ENCODE measurements at places on chromosomes 7 and 10.

GRCh38 chr10:128295003-128295402 is 168.8 kb upstream of the MKI67 start:
- no peak for DNase-seq

- no peak for DNase-seq
These were observed 143.8 kb downstream of the TES start for GRCh38 chr7:116354171-116354545.

DNA sequence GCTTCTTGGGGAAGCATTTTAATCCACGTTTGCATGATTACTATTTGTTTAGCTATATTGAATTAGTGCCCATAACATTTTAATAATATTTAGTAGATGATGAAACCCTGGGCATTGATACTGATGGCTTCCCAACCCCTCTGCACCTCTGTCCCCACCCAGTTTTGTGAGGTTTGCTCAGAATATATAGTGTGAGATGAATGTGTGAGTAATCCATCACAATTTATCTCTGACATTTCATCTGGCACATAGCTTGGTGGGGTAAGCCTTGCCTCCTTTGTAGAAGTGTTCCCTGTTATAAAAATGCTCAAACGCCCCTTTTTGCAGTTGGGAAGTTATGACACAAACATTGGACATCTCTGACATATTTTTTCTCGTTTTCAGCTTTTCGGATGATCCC is 104.2 kb downstream of the WNT2 start:
- DNase-seq: no peak

GRCh38 chr10:120667276-120667675 is 183.9 kb upstream of the WDR11 start:
- no peak for DNase-seq

DNA sequence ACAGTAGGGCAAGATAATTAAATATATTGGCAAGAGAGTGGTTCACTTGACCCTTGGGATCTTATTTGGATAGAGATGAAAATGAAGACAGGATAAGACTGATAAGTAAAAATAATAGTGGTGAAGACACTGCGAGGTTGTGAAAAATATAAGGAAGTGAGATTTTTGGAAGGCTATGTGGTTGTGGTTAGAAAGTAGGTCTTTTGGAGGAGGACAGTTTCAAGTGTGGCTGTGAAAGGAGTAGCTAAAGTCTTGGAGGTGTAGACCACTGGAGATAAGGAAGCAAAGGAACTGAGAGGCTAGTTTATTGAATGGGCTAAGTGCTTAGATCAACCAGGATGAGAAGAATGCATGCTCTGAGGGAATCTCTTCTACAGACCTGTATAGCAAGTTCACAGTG is 11.2 kb downstream of the MIOS start:
- no peak for DNase-seq

DNA sequence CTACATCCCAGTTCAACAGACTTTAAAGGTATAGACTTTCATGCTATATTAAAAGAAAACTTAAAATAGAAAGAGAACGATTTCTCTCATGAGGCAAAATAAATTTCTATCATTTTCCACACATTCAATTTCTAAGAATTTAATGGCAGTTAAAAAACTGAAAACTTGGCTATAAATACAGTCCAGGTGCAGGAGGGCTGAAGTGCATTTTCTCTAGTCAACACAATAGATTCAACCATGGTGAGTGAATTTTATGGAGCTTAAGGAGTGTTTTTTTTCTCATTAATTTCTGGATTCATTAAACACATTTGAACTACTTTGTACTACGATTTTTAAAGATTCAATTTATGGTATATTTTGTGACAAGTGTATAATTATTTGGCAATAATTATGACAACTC is 240.8 kb upstream of the SLC26A5 start:
- no peak for DNase-seq

- no peak for DNase-seq
These were observed 26.8 kb downstream of the IFT22 start for GRCh38 chr7:101294832-101295121.

GRCh38 chr7:901388-902154 is 25.2 kb downstream of the GET4 start:
- peak; percentile 83 for DNase-seq

DNA sequence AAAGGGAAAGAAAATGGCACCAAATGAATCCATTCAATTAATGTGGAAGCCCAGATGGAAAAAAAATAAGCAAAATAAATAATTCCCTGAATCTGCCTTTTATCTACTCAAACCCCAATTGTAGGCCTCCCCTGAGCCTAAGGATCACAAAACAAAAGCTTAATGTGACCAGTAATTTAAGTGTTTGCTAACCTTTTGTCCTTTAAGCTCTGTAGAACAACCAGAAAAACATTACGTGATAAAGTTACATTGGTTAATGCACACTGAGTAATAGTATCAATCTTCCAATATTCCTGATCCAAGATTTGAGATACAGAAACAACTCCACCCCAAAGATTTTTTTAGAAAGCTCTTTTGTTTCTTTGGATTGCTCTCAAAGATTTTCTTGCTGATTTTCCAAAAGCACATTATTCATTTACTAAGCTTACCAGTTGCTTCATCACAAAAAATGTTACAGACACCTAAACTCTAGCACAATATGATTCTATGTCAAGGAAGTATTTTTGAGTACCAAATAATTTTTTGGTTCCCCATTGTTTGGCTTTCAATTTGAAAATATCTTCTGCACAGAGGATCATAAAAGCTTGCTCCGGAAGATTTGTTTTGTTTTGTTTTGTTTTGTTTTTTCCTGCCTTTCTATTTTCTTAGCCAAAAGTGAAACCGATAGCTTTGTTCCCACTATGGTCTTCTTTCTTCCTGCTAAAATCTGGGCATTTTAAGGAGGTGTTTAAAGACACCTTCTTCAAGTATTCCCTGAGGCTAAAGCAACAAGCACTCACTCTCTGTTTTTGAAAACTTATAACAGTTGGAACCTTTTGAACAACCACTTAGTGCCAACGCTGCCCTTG is 54.2 kb downstream of the TRIL start:
- no peak for DNase-seq

DNA sequence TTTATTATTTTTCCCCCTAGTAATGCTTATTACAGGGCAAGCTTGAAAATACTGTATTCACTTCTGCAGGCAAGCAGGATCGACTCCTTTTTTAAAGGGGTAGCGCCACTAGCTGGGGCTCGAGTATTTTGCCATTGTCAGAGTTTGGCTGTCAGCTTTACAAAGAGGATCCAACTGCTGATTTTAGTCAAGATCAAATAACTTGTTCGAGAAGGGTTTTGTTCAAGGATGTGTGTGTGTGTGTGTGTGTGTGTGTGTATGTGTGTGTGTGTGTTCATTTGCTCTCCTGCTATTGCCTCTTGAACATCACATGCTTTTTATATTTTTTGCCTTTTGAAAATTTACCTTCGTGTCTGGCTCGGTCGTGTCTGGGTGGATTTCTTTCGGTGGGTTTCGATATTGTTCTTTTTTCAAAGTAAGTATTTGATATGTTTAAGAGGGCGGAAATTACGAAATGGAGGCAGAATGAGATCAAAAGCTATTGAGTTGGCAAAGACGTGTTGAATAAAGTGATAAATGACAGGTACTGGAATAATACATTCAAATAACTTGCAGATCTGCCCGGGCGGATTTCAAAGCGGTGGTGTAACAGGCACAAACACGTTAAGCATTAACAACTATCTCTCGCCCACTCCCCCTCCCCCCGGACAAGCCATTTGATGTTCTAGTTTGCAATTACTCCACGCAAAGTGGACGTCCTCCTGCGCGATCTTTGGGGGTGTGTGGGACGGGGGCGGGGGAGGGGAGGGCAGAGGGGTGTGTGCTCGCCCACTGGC is 1.1 kb downstream of the ARID5B start:
- DNase-seq: peak; percentile 92

DNA sequence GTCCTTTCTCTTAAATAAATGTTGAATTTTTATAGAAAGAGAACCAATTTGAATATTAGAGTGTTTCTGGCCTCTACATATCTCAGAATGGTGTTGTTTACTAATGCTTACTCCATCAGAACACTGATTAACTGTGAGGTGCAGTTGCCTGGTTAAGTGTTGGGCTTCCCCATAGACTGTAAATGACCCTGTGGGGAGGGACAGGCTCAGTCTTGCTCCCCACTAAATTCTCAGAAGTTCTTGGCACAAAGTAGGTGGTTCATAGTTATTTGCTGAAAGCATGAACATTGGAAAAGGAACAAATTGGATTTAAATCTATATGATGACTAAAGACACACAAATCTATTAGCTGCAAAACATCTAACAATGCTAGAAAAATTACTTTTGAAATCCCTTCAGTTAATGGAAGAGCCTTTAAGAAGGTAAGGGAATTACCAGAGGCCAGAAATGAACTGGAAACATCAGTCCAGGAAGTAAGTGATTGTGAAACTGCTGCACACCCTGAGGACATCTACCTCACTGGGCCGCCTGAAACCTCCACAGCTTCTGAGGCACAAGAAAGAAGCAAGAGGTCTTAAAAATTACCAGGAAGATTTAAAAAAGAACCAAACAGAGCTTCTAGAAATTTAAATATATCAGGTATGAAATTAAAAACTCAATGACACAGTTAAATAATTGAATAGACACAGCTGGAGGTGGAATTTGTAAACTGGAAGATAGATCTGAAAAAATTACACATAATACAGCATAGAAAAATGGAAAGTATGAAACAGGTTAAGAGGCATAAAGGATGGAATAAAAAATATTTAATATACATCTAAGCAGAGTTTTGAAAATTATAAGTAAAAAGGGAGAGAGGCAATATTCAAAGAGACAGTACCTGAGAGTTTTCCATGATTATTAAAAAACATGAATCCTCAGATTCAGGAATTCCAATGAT is 17.8 kb upstream of the COMTD1 start:
- DNase-seq: no peak

All from pons (tissue), 1 donor.